Stimulated activated CD4-positive, alpha-beta T cell treated with anti-CD3 and anti-CD28 coated beads, Interleukin-1b, Interleukin-23, amount 100 ng/mL, for 1 hour (primary cell): ENCODE measurements at places on chromosomes 7 and 10.

DNA sequence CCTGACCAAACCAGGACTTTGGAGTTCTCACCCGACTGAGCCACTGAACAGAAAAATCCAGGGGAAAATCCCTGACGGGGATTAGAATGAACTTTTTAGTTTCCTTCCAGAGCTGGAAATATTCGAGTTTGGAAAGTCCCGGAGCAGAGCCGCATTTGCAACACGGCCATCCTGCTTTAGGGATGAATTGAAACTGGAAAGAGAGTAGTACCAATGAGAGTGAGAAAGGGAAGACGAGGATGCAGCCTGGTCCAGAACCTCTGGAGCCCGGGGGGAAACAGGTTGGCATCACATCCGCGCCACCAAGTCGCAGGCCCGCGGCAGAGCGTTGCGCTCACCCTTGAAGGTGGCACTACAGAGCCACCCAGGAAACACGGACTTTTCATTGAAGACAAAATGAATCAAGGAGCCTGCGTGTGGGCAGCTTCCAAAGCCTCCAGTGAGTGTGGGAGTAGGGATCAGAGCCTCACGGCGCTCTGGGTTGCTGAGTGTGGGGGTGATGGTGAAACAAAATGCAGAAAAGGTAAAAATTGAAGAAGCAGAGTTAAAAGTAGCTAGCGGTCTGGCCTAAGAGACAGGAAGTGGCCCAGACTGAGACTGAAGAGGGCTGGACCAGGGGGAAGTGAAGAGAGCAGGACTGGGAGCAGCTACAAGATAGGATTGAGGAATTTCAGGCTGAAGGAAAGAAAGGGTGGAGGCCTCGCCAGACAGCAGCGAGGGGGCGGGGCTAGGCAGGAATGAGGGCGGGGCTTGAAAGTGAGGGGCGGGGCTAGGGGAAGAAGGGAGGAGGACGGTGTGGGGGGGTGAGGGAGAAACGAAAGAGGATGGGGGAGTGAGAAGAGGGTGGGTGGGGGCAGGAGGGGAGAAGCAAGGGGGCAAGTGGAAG lies 1.8 kb downstream of the SMURF1 start:
- DNase-seq, result peak; percentile 44

- DNase-seq, result no peak
Measured at GRCh38 chr7:81960026-81960425, 190.2 kb upstream of the HGF start.

DNA sequence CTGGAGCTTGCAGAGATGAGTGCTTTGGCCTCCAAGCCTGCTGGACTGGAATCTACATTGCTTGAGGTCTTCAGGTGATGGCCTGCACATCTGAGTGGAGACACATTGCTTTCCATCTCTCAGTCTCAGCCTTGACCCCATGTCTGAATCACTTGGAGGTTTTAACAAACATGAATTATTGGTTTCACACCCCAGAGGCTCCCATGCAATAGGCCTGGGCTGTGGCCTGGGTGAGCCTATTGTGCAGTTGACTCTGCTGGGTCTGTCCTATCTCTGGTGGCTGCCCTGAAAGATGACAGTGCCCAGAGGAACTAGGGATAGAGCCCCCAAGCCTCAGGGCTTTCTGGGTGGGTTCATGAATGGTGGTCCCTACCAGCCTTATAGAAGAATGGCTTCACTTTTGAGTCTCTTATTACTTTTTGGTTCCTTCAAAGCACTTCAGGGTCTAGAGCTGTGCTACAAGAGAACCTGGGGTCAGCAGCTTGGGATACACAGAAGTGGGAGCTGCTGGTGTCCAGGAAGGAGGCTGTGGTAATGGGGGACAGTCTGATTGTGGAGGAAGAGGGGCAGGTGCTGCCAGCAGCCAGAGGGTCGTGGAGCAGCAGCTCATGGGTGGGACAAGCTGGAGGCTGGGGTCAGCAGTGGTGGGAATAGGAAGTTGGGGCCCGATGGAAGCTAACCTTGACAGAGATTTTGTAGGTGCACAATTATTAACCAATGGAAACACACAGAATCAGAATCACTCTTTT lies 5.5 kb downstream of the RAMP3 start:
- no peak for DNase-seq

- DNase-seq, result no peak
Measured at GRCh38 chr10:102537367-102537766, 33.6 kb downstream of the SUFU start.

DNA sequence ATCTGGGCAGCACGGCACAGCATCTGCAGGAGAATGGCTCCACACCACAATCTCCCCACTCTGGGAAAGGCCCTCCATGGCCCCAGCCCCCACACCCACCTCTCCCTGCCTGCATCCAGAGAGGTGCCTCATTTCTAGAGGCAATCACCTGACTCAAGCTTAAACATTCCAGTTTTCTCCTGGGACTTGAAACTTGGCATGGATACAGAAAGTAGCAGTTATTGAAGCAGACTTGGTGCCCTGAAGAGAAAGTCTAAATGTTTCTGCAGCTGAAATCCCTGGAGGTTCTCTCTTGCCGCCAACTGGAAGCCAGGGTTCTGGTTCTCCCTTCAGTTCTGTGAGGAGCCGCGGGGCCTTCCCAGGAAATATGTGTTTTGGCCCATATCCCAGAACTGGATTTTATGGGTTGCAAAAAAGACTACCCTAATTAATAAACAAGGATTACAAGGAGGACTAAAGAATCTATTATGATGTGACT lies 122.8 kb downstream of the SKIDA1 start:
- no peak for DNase-seq

- no peak for DNase-seq
Measured at GRCh38 chr10:77863446-77863845, 63.1 kb downstream of the DLG5 start.

DNA sequence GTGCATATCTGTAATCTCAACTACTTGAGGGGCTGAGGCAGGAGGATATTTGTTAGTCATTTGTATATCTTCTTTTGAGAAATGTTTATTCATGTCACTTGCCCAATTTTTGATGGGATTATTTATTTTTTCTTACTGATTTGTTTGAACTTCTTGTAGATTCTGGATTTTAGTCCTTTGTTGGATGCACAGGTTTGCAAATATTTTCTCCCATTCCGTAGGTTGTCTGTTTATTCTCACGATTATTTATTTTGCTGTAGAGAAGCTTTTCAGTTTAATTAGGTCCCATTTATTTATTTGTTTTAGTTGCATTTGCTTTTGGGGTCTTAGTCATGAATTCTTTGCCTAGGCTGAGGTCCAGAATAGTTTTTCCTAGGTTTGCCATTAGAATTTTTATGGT lies 44.1 kb upstream of the OSBPL3 start:
- DNase-seq, result no peak

DNA sequence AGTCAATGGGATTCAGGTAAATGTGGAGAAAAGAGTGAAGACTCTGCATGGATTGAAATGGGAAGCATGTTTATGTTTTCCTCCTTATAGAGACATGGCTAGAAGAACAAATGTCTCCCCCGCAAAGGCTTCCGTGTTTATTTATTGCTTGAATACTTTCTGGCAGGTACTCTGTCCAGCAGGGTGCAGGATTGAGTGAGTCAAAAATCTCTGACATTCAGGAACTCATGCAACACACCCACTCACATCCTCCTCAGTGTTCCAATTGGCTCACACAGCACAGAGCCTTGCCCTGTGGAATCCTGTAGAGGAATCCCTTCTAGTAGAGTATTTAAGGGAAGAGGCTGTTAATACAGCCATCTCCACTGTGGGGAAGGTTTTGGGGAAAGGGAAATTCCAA lies 290.3 kb upstream of the VWC2 start:
- DNase-seq, result no peak

GRCh38 chr10:51030480-51030879 lies 43.8 kb upstream of the PRKG1 start:
- no peak for DNase-seq

- no peak for DNase-seq
Measured at GRCh38 chr10:79176052-79176501, 107.3 kb downstream of the ZMIZ1 start.

DNA sequence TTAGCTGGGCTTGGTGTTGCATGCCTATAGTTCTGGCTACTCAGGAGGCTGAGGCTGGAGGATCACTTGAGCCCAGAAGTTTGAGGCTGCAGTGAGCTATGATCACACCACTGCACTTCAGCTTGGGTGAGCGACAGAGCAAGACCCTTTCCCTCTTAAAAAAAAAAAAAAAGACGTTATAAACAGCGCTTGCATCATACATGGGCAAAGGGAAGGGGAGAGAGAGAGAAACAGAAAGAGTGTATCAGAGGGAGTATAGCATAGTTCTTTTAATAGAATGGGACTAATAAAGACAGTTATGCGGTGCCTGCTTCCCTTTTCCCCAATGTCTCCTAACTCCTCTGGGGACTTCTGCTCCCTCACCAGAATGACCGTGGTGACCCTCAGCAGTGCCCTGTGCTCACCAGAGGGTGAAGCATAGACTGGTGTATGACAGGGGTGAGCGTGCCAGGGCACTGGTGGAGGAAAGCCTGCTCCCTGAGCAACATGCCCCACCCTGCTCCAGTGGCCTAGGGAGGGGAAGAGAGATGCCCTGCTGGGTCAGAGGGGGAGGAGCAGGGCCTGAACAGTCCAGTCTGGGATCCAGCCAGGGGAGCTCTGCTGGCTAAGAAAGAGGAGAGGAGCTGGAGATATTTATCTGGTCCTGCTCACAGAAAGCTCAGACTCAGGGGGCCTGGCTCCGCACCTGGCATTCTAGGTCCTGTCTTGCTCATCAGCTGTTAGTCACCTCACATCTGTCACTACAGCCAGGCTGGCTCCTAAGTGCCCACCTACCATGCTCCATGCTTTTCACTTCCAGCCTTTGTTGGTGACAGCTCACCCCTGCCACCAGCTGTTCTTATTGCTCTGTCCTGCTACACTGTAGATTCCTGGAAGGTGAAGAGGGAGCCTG lies 2.2 kb downstream of the PDZD7 start:
- no peak for DNase-seq

- no peak for DNase-seq
Measured at GRCh38 chr10:62043421-62044021, 142.0 kb downstream of the ARID5B start.
